Right forelimb (tissue), 1 donor: ENCODE measurements at places on chromosomes 2 and 18.

- no peak for DNase-seq
These were observed 18.0 kb downstream of the CYP27A1 start for GRCh38 chr2:218799990-218800389.

- no peak for DNase-seq
These were observed 76.2 kb downstream of the CCBE1 start for GRCh38 chr18:59621027-59621426.

- peak; percentile 36 for DNase-seq
These were observed 114.1 kb downstream of the NDUFA10 start for GRCh38 chr2:239910851-239911640.

DNA sequence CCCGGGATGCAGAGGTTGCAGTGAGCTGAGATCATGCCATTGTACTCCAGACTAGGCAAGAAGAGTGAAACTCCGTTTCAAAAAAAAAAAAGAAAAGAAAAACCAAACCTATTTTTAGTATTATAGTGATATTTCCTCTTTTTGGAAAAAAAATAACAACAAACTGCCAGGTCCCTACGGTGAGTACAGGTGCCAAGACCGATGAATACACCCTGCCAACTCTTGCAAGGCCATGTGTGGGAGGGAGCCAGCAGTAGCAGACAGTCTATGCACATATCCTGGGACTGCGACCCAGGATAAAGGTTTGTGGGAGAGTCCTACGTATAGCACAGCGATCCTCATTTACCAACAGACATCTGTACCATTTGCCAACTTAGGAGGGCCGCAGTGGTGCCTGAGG lies 69.6 kb upstream of the DNMT3A start:
- DNase-seq = no peak

DNA sequence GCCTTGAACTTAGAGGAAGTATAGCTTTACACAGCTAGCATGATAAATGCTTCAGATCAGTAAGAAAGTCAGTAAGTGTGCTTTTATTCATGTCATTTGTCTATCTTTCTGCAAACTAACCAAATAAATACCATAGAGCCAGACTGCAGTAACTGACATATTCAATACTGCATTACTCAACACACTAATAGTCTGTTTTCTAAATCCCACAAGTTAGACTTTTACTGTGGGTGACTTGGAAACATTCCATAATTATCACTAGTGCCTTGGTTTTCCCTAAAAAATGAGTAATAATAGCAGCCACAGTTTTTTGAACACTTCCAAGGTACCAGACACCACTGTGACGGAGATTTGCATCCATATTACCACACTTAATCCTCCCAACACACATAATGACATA lies 33.0 kb downstream of the ACVR1 start:
- no peak for DNase-seq

DNA sequence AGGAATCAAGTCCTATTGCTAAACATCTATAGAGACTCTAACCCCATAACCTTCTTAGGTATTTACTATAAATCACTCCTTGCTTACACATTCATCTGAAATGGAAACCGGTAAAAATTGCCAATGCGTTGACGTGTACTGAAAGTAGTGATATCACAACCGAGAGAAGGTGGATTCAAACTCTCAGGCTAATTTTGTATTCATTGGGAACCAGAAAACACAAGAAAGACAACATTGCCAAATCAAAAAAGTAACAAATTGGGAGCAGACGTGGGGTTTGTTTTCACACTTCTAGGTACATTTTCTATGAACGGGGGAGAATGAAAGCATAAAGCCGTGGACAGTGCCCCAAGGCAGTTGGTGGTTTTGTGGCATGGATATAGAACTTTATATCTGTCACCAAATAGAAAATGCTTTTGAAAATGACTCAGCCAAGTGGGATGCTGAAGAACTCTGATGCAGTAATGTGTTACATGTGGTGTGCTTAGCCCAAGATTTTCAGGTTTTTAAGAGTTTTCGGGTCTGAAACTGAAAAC lies 155.1 kb upstream of the RASGRP3 start:
- DNase-seq = no peak

DNA sequence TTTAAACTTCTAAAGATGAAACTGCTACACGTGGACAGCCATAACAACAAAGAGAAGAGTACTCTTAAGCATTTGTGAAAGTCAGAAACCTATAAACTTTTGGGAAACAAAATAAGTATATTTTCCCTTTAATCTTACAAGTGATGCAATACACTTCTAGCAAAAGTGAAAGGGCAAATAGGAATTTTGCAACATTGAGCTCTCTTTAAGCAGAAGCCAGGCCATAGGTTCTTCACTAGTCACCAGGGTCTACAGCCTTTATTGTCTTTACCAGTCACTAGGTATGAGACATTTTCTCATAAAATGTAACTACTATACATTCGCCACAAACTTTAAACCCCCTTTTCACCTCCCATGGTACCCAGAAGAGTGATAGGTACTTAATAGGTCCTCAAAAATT lies 37.5 kb downstream of the SCN1A start:
- no peak for DNase-seq

DNA sequence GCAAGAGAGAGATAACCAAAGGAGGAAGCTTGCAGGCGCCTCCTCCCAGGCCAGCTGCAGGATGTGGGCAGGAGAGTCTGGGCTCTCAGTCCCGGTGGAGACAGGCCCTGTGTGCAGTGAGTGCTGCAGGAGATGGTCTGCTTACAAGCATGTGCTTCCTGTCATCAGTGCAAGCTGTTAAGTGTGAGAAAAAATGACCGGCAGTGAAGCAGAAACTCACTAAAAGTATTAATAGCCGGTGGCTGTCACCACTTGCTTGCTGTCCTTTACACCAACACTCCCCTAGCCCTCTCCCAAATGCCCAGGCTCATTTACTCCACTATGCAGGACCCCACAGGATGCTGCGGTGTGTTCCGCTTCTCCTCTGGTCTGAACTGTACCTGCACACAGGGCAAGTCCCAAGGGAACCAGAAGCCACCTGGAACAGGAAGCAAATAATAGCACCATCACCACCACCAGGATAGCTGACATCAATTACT lies 435.6 kb upstream of the HS6ST1 start:
- DNase-seq = no peak

DNA sequence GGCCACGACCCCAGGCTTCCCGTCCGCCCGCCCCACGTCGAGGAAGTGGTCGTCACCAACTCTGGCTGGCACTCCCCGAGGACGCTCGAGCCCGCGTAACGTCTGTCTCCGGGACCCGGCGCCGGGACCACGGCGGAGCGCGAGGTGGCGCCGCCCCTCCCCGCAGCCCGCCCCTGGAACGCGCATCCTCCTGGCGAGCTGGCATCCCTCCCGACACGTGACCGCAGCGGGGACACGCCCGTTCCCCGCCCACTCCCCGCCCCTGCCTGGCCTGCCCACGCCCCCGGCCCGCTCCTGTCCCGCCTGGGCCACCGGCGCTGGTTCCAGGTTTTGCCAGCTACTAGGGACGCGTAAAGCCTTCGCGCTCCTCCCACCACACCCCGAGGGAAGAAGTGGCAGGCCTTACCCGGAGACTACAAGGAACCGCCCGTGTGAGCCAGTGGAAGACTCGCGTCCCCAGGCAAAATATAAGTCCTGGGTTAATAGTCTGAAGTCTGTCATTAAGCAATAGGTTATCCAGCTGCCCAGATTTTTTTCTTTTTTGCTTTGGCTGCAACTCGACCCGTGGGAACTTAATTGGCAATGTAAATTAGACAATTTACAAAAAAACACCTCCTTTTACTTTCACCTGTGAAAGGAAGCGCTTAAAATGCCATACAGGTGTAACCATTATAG lies at the start of gene OSBPL1A:
Gene OSBPL1A (minus strand): TSS at position 131 of the 675 bp plus-strand sequence. CDS start 20,291 bp downstream, outside the sequence.
- DNase-seq = peak; percentile 97

DNA sequence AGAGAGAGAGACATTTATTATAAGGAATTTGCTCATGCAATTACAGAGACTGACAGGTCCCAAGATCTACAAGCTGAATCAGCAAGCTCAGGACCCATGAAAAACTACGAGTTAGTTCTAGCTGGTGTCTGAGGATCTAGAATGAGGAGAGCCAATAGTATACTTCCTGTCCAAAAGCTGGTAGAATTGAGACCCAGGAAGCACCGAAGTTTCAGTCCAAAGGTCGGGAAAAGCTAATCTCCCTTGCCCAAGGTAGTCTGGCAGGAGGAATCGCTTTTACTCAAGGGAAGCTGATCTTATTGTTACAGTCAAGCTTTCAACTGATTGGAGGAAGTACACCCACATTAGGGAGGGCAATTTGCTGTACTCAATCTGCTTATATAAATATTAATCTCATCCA lies 389.6 kb downstream of the ADCYAP1 start:
- no peak for DNase-seq

DNA sequence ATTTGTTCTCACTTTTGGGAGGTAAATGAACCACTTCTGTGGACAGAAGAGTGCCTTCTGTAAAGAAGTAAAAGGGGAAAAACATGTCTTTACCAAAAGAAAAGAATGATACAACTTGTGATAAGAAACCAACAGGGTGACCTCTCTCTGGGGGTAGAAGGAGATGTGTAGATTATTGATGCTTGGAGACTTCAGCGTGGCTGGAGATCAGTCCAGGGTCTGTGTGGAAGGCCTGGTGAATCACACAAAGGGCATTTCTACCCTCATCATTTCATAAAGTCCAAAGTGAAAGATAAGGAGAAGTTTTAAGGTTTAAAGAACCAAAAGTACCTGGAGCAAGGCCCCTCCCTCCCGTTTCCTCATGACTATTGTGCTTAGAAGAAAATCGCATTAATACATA lies 142.5 kb downstream of the NCK2 start:
- no peak for DNase-seq

- peak; percentile 60 for DNase-seq
These were observed 783 bp downstream of the DPP4 start for GRCh38 chr2:162072976-162073887.

DNA sequence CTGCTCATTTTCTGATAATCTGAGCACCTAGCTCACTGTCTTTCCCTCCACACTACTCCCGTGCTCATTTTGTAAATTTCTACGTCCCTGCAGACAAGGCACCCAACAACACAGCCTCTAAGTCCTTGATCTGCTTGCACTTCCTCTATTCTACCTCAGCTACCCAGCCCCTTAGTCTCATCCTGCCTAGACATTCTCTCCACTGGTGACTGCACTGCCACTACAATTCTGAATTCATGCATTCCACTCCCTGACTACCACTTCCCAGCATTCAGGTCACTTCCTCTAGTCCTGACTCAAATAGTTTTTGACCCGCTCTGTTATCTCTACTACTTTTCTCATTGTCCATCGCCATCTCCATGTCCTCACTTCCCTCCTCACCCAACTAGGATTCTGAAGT lies 155.7 kb downstream of the DYM start:
- no peak for DNase-seq

DNA sequence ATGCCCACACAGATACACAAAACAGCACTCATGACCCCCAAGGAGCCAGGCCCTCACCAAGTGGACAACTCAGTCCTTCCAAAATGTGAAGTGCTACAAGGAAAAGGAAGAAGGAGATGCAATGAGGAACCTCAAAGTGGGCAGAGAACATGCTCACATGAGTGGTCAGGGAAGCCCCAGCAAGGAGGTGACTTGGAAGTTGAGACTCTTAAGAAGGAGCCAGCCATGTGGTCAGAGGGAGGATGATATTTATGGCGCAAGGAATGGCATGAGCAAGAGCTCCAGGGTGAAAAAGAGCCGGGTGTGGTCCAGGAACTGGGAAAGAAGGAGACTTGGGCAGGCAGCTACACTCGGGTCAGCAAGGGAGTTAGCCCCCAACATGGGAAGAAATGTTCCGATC lies 30.0 kb upstream of the KLHL29 start:
- DNase-seq = no peak

DNA sequence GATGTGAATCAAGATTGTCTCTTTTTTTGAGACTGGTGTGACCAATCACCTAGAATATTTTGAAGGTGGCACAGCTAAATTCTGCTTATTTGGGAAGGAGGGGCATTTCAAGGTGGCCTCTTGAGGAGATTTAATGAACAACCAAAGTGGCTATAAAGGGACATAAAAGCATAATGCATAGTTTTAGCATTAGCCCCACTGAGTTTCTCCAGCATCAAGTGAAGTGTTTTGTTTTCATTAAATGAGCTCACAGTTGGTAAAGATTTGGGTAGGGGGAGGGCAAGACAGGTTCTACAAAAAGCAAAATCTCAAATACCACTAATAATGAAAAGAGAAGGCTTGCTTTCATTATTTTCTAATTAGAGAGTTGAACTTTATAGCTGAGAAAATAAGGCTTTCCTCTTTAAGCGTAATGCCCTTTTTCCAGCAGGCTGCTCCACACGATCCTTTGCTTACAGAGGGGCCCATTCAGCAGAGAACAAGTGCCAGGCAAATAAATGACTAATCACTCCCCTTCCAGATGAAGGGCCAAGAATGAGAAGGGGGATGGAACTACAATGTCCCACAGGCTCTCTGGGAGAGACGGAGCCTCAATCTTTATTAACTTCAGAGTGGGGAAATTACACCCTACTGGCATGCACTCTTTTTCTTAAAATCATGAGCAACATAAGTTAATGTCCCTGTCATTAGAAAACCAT lies 35.9 kb downstream of the LHCGR start:
- no peak for DNase-seq

- no peak for DNase-seq
These were observed 94.8 kb upstream of the LPIN2 start for GRCh38 chr18:3107740-3108151.
